ENCODE measurements at places on chromosomes 1 and 21.

DNA sequence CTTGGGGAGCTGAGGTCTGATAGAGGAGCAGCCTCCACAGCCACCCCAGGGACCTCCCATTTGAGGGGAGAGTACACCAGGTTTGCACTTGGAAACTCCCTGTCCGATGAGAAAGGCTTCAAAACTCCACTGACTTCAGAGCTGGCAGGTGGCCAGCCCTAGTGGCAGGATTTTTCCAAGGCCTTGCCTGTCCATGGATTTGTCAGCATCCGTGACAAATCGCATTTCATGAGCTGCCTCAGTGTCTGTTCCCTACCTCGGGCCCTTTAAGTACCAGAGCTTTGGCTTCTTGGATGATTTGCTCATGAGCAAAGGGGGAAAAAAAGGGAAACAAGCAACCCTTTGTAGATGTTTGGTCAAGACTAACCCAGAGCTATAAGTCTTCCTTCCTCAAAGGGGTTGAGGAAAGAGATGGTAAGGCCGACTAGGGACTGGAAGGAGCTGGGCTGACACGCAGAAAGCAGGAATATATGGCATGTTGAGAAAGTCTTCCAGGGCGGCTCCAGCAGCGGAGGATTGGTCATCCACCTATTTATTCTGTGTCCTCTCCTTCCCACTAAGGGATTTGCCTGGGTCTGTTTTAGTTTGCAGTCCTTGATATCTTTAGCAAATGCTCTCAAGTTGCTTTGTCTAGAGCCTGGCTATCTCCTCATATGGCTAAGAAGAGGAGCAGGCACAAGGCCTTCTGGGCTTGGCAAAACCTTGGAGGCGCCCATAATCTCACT is 2.7 kb upstream of the HSPG2 start:
- peak; percentile 53 for DNase-seq

DNA sequence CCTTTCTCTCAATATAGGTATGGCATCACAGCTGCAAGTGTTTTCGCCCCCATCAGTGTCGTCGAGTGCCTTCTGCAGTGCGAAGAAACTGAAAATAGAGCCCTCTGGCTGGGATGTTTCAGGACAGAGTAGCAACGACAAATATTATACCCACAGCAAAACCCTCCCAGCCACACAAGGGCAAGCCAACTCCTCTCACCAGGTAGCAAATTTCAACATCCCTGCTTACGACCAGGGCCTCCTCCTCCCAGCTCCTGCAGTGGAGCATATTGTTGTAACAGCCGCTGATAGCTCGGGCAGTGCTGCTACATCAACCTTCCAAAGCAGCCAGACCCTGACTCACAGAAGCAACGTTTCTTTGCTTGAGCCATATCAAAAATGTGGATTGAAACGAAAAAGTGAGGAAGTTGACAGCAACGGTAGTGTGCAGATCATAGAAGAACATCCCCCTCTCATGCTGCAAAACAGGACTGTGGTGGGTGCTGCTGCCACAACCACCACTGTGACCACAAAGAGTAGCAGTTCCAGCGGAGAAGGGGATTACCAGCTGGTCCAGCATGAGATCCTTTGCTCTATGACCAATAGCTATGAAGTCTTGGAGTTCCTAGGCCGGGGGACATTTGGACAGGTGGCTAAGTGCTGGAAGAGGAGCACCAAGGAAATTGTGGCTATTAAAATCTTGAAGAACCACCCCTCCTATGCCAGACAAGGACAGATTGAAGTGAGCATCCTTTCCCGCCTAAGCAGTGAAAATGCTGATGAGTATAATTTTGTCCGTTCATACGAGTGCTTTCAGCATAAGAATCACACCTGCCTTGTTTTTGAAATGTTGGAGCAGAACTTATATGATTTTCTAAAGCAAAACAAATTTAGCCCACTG is 11.5 kb downstream of the HIPK1 start:
- no peak for DNase-seq

DNA sequence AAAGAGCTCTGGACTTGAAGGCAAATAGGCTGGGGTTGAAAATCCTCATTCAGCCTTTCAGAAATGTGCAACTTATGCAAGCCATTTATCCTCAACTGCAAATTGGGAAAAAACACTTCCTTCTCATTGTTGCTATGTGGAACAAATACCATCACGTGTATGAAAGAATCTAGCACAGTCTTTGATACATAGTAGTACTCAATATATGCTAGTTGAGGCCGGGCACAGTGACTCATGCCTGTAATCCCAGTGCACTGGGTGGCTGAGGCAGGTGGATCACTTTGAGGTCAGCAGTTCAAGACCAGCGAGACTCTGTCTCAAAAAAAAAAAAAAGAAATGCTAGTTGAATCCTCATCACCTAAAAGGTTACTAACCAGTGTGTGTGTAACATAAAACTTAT is 8.2 kb downstream of the PI4KB start:
- DNase-seq = no peak

DNA sequence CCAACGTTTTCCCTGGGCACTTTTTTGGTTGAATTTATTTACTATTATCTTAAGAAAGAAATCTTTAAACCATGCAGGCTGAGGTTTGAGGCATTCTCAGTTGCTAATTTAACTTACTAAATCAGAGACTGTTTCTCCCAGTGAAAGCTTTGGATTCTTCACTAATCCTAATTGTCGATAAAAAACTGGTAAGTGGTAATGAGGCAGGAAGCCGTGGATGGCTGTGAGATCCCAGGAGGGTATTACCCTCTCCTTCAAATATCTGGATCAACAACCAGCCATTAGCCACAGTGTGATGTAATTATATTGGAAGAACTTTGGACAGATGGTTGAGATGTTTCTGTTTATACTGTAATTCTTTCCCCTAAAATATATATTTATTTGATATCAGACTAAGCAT is 485.0 kb downstream of the DISC1 start:
- DNase-seq = no peak

- no peak for DNase-seq
Observed at GRCh38 chr1:31607360-31607759, 10.1 kb upstream of the HCRTR1 start.

DNA sequence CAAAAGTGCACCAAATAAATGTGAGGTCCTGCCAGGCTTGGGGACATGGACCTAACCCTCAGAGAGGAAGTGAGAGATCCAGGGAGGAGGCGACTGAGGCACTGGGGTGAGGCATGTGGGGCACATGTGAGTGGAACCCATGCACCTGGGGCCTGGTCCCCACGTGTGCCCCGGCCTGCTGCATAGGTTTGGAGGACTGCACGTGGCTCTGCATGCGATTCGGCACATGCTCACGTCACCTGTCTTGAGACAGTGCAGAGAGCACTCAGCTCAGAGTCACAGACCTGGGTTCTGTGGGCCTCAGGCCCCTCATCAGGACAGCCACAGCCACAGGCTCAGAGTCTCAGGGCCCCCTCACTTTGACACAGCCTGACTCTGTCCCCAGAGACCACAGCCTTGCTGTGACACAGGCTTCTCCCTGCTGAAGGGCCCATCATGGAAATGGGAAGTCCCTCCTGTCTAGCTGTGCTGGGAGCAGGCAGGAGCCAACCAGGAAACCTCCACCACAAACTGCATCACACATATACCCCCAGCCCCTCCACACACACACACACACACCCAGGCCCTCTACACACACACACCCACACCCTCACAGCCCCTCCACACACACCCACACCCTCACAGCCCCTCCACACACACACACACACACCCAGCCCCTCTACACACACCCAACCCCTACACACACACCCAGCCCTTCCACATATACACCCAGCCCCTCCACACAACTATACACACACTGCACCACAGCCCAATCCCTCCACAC is 48.2 kb downstream of the SLC9A1 start:
- DNase-seq = no peak

DNA sequence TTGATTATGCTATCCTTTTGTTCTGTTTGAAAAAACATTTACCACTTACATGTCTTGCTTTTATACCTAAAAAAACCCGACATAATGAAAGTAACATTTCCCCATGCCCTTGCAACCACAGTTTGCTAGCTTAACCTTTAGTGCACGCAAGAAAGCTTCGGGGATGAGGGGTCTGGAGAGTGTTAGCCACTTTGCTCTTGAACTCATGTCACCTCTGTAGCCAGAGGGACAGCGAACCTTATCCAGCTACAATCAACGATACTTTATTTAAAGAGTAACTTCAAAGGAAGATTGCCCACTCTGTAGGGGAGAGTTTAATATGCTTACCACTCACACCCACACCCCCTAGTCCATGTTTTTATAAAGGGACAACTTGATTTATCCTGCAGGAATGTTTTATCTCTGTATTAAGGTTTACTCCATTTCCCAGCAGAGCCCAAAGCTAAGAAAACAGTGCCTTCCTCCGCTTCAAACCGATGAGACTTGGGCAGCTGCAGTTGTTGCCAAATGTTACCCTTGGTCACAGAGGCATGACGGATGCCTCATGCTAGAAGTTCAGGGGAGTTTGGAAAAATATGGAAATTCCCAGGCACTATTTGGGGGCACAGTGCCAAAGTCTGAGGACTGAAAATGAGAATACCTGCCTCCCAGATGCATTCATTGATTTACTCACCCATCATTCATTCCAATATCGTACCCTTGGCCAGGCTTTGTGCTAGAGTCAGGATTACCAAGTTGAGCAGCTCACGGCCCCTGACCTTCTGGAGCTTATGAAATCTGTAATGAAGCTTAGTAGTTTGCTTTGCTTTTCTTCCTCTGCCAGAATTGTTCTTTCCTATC is 61.4 kb upstream of the VCAM1 start:
- no peak for DNase-seq

- DNase-seq = no peak
Observed at GRCh38 chr1:202572867-202573266, 137.4 kb downstream of the SYT2 start.

DNA sequence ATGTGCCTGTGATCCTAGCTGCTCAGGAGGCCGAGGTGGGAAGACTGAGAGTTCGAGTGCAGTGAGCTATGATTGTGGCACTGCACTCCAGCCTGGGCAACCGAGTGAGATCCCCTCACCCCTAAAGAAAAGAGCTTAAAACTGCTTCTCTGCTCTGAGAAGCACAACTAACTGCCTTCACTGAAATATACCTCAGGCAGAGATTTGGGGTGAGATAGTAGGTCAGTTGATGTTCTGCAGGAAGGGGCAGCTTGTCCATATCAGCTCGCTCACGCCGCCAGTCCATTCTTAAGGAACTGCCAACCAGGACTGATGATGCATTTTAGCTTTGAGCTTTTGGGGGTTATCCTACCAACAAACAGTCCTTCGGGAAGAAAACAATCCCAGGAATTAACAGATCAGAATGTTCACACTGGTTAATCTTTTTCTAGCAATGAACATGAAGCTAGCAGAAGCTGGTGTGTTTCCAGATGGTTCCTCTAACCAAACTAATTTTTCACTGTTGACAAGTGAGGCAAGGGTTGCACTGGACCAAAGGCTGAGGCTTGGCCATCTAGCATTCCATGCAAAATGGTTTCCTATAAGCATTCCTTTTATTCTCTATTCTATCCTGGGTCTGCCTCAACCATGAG is 31.6 kb downstream of the LHX4 start:
- DNase-seq = no peak

- no peak for DNase-seq
Observed at GRCh38 chr1:51630393-51630792, 13.5 kb downstream of the OSBPL9 start.

DNA sequence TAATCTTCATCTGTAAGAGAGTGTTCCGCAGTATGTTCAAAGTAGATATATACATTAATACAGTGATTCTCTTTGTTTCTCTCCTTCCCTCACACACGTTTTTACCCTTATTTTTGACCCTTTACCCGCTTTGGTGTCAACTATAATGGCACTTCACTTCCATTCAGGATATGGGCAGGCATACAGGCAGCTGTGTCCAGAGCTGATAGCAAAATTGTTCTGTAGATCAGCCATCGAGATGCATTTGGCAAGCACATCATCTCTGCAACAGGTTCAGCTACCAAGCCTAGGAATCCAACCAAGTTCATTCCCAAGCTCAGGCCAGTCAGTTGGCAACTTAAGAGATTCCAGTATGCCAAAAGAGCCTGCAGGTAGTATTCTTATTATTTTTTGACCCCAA is 74.8 kb downstream of the FNBP1L start:
- no peak for DNase-seq

DNA sequence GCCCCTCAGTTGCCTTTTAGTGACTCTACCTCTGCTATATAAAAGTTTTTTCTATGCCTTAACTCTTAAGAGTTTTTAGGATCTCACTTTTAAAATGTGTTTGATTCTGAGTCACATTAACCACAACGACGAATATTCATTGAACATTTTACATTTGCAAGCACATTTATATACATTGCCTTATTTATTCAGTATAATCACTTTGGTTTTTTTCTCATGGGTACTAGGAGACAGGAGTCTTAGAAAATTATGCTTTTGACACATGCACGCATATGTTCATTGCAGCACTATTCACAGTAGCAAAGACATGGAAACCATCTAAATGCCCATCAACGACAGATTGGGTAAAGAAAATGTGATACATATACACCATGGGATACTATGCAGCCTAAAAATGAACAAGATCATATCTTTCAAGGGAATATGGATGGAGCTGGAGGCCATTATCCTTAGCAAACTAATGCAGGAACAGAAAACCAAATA is 236.9 kb upstream of the SPAG17 start:
- no peak for DNase-seq

GRCh38 chr1:169563650-169564049 is 22.6 kb downstream of the F5 start:
- no peak for DNase-seq

GRCh38 chr1:62436039-62436465 is 797 bp upstream of the USP1 start:
- no peak for DNase-seq
